ENCODE measurements at places on chromosomes 16 and 17. TPM values are rescaled to one million over a fixed set of nuclear protein-coding genes. Genes with fewer than 3 reads are reported as not detected.
A peak's percentile ranks its signal among the peaks of the same experiment; 100 is the strongest.

GRCh38 chr16:85445779-85446222 is 167.3 kb upstream of the GSE1 start:
- H3K4me3 ChIP-seq: no peak overlapping the region
- peaks cover 23% of the 10 kb centered on the region for H3K4me1 ChIP-seq
- H3K36me3 ChIP-seq: no peaks in the 10 kb centered on the region
- no peak for DNase-seq

- H3K4me1 ChIP-seq: peaks cover 97% of the 10 kb centered on the region
- DNase-seq: no peak
- H3K27me3 ChIP-seq: no peaks in the 10 kb centered on the region
- H3K4me3 ChIP-seq: no peak overlapping the region
- H3K36me3 ChIP-seq: peaks cover 4% of the 10 kb centered on the region
Observed at GRCh38 chr17:77393867-77394539, 253.2 kb downstream of the SEC14L1 start.

DNA sequence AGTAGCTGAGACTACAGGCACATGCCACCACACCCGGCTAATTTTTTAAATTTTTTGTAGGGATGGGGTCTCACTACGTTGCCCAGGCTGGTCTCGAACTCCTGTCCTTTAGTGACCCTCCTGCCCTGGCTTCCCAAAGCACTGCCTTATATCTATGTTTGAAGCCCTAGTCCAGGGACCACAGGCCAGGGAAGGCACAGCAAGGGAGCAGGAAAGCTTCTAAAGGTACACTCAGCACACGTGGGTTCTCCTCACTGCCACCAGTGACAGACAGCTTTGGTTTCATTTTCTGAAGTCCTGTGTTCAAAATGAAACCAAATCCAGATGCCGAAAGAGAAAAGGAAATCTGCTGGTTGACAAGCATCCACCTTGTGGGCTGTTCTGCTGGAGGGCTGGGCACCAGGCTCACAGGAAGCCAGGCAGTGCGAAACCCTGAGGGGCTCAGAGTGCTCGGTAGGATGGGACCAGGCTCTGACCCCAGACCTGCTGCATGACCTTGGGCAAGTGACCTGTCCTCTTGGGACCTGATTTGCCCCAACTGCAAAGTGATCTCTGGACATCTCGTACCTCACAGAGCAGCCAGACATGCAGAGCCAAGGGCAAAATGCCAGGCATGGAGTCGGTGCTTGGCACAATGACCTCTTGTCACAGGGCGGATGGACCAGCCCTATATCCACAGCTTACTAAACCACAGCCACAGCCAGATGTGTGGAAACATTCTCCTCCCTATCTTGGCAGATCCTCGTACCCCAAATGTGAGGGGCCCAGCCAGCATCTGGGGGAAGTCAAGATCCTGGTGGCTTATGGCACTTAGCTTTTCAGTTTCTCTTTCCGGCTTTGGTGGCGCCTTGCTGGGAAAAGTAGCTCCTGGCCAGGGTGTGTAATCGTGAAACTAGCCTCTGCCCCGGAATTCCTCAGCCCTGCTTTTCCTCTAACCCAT is 2.8 kb upstream of the SOCS1 start:
- peaks cover 44% of the 10 kb centered on the region for H3K4me1 ChIP-seq
- peak overlapping the region; percentile 39 for H3K27ac ChIP-seq
- peak; percentile 59 for DNase-seq
- no peaks in the 10 kb centered on the region for H3K27me3 ChIP-seq

GRCh38 chr16:12609937-12610699 is 193.6 kb downstream of the CPPED1 start:
- H3K4me1 ChIP-seq: peaks cover 4% of the 10 kb centered on the region
- DNase-seq: no peak
- no peaks in the 10 kb centered on the region for H3K36me3 ChIP-seq
- no peaks in the 10 kb centered on the region for H3K27me3 ChIP-seq
- H3K4me3 ChIP-seq: no peak overlapping the region
- H3K27ac ChIP-seq: no peak overlapping the region

The TMIGD1 gene
- not detected for total RNA-seq

DNA sequence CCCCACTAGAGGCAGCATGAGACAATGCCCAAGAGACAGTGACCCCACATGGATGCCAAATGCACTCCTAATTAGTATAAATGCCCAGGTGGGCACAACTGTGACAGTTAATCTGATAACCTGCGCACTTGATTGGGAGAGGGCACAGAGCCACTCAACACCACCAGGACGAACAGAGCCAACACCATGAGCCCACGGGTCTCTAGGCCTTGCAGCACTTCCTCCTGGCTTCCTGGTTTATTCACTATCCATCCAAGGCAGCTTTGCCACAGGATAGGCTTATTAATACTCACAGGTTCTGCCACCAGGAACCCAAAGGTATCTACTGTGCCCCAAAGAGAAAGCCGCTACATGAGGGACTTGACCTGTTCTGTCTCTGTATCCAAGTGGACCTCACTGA is 14.9 kb downstream of the AXIN2 start:
- H3K27ac ChIP-seq: no peak overlapping the region
- no peaks in the 10 kb centered on the region for H3K27me3 ChIP-seq
- H3K4me3 ChIP-seq: no peak overlapping the region
- DNase-seq: no peak
- peaks cover 51% of the 10 kb centered on the region for H3K4me1 ChIP-seq

DNA sequence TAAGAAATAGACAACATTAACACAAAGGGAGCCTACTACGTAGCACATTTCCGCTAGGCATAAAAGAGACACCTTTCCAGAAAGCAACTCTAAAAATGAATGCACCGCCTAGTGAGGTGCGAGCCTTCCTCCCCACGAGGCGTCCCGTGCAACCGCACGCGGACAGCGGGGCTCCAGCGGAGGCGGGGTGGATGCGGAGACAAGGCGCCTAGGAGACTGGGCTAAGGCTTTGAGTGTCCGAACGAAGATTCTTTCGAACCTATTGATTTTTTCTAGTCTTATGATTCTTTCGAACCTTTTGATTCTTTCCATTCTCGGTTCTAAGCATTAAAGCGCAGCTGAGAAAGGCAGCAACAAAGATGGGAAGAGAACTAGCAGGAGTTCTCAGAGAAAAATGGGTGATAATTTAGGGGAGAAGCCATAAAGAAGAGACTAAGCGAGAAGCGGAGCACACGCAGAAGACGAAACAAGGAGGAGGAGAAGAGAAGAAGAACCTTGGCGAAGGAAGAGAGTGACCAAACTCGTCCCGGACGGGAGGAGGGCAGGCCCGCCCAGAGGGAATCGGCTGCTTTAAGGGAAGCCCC is 394 bp upstream of the CPD start:
- DNase-seq: peak; percentile 69
- H3K4me3 ChIP-seq: peak overlapping the region; percentile 90
- H3K4me1 ChIP-seq: peaks cover 59% of the 10 kb centered on the region
- H3K27me3 ChIP-seq: no peaks in the 10 kb centered on the region

DNA sequence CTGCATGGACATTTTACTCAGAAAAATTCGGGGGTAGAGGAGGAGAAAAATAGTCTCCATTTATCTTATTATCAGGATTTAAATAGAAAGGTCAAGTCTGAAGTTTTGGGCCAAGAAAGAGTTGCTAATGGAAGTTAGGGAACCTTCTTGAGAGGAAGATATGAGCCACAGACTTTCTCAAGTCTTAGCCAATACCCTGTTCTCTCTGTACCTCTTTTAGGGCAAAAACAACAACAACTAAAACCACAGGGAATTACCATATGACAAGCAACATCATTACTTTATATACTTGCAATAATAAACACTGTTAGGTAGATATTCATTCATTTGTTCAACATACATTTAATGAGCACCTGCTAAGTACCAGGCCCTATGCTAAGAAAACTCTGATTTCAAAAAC is 282.2 kb upstream of the CDH5 start:
- H3K36me3 ChIP-seq: no peaks in the 10 kb centered on the region
- H3K27me3 ChIP-seq: no peaks in the 10 kb centered on the region
- no peaks in the 10 kb centered on the region for H3K4me1 ChIP-seq
- no peak overlapping the region for H3K27ac ChIP-seq

GRCh38 chr17:60851181-60851580 is 173.5 kb downstream of the BCAS3 start:
- no peaks in the 10 kb centered on the region for H3K4me1 ChIP-seq
- no peaks in the 10 kb centered on the region for H3K27me3 ChIP-seq
- H3K36me3 ChIP-seq: no peaks in the 10 kb centered on the region
- no peak overlapping the region for H3K4me3 ChIP-seq

DNA sequence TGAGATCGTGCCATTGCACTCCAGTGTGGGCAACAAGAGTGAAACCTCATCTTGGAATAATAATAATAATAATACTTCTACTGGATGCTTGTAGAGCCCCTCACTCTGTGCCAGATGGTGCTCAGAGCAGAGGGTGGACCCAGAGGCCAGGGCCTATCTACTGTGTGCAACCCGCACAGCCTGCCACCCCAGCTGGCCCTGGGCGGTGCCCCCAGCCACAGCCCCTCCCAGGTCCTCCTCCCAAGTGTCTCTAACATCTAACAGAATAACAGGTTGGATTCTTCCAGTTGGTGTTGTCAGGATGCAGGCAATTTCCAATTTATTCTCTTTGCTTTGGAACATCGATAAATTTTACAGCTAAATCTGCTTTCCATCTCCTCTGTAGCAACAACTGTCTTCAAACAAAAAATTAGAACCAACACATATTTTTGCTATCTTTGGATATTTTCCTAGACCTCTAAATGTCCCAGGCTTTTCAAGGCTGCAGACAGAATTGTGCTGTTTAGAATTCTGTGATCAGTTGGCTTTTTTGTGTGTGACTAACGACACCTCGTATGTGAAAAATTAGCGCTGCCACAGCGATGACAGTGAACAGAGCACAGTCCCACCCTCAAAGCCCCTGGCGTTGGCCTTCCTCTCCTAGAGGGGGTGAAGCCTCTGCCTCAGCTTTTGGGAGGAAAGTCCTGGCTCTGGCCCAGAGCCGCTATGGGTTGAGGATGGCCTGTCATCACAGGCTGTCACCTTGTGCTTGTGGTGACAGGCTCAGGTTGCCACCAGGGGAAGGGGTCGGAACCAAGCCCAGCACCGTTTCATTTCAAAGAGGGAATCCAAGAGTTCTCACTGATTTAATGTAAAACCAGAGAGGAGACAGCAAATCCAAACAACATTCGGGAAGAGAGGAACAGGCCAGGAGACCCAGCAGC is 7.6 kb upstream of the EVPL start:
- no peak overlapping the region for H3K27ac ChIP-seq
- peaks cover 5% of the 10 kb centered on the region for H3K4me1 ChIP-seq
- peaks cover 14% of the 10 kb centered on the region for H3K36me3 ChIP-seq

- no peak overlapping the region for H3K4me3 ChIP-seq
- H3K36me3 ChIP-seq: peaks cover 64% of the 10 kb centered on the region
- no peak for DNase-seq
- H3K27me3 ChIP-seq: no peaks in the 10 kb centered on the region
- no peak overlapping the region for H3K27ac ChIP-seq
Observed at GRCh38 chr16:58588406-58588805, 41.2 kb downstream of the CNOT1 start.

The NXPH3 gene
- not detected for total RNA-seq

The PPY gene
- total RNA-seq: not detected

The CCL11 gene
- not detected for total RNA-seq

The CLEC3A gene
- not detected for total RNA-seq
